ENCODE measurements at places on chromosomes 2 and 18.

DNA sequence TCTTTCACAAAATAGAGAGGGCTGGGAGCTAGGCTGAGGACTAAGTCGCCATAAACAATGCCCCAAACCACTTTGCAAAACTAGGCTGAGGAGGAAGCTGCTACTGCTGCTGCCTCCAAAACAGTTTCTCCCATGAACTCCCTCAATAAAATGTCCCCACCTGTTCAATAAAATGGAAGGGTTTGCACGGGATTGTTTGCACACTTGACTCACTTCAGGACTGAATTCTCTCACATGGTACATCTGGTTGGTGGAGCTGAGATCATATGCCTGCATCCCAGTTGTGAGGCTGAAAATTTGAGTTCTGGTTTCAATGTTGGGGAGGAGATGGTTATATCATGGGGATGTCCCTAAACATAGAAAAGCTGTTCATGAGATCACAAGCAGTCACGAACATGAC lies 26.5 kb downstream of the NCKAP5 start:
- DNase-seq = no peak

DNA sequence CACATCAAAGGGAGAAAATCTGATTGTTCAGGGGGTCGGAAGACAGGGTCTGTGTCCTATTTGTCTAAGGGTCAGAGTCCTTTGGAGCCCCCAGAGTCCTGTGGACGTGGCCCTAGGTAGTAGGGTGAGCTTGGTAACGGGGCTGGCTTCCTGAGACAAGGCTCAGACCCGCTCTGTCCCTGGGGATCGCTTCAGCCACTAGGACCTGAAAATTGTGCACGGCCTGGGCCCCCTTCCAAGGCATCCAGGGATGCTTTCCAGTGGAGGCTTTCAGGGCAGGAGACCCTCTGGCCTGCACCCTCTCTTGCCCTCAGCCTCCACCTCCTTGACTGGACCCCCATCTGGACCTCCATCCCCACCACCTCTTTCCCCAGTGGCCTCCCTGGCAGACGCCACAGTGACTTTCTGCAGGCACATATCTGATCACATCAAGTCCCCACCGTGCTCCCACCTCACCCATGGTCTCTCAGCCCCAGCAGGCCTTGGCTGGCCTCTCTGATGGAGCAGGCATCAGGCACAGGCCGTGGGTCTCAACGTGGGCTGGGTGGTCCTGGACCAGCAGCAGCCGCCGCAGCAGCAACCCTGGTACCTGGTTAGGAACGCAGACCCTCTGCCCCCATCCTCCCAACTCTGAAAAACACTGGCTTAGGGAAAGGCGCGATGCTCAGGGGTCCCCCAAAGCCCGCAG lies 3.8 kb downstream of the PROC start:
- no peak for DNase-seq

- DNase-seq = no peak
Observed at GRCh38 chr18:62631173-62631572, 84.2 kb upstream of the PHLPP1 start.

DNA sequence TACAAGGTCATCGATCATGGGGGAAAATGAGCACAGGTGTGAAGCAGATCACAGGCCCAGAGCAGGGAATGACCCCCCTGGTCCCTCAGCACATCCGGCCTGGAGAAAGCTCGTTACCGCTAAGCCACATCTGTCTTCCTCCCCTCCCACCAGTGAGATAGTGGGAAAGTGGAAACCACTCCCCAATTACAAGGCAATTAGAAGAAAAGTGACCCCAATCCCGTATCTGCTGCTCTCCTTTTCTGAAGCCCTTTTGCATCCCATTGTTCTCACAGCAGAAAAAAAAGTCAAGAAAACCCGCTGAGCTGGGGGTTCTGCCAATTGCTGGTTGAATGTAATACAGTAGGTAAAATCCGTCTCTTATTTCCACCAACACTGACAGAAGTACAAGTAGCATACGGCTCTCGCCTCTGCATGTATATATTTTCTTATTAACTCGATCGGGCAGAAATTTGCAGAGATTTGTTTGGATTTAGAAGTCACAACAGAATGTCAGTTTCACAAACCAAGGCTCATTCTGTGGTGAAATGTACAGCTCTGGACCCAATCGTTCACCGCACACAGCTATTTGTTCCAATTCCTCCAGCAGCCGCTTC lies 287.0 kb downstream of the TCF4 start:
- DNase-seq = no peak

GRCh38 chr18:61637319-61637718 lies 255.5 kb downstream of the RNF152 start:
- DNase-seq = no peak

Data from head of caudate nucleus (tissue), 42 donors.